ENCODE measurements at places on chromosomes 11 and 22. TPM values are rescaled to one million over a fixed set of nuclear protein-coding genes. Genes with fewer than 3 reads are reported as not detected.

Gene RGL4
- 2.9 TPM for polyA plus RNA-seq

Gene CARD18
- 0.23 TPM for polyA plus RNA-seq

Gene GNAZ
- polyA plus RNA-seq, result 8.6 TPM

Gene GPR83
- not detected for polyA plus RNA-seq

DNA sequence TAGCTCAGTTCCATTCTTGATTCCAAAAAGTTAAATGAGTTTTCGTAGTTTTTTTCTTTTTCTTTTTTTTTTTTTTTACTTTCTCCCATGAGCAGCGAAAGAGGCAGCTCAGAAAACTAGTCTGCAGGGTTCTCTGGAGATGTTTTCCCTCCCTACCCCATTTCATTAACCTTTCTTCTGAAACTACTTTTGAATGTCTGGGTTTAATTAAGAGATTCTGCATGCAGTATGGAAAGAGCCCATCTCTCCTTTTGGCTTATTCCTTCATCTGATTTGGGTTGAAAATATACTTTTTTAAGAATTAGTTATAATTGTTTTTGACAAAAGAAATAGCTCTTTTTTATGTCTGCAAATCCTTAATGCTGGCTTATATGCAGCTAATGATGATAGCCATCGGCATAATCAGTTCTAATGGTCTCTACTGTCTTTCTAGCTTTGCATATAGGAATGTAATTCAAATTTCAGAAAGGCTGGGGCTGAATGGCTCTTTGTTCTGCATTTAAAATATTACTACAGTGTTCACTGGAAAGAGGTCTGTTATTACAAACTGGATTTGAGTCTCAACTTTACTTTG, 265.3 kb downstream of the FAT3 start:
- no peak for DNase-seq

DNA sequence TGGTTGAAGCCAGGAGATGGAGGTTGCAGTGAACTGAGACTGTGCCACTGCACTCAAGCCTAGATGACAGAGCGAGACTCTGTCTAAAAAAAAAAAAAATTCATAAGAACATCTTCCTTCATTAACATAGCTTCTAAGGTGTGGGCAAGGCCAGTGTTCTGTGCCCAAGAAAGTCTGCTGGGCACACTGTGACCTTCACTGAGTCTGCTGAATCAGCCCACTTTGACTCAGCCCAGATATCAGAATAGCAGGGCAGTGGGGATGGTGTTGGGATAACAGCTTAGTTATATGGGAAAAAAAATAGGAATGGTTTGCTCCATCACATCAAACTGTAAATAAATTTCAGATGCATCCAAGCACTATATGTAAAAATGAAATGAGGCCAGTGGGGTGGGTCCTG, 32.4 kb upstream of the XBP1 start:
- DNase-seq, result no peak

- peak; percentile 36 for DNase-seq
Measured at GRCh38 chr22:38314933-38315822, 2.1 kb downstream of the CSNK1E start.

- no peak for DNase-seq
Measured at GRCh38 chr11:64095273-64095817, 59.6 kb downstream of the FLRT1 start.

DNA sequence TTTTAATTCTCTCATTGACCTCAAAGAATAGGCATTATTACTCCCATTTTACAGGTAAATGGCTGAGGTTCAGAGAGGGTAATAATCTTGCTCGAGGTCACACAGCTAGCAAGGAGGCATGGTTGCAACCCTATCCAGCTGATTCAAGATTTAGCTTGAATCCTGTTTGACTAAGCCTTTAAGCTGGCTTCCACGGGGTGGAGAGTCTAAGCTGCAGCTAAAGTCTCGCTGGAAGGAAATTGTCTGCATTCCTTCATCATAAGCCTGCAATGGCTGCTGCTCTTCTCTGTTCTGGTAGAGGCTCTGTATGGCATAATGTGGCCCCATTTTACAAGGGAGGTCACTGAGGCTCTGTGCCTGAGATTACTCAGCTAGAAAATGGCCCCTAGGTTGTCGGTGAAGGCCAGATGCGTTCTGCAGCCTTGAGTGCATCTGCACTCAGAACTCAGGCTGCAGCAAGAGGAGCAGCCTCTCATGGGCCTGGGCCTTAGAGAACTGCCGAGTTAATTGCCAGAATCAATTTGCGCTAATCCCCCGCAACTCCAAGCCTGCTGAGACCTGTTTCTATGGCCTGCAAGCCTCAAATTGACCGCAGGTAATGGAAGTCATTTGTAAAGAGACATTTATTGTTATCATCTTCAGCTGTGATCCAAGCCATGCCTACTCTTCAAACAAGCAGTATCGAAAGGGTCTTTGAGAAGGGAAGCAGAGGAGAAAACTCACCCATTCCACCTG, 44.1 kb upstream of the SEZ6L start:
- peak; percentile 20 for DNase-seq

DNA sequence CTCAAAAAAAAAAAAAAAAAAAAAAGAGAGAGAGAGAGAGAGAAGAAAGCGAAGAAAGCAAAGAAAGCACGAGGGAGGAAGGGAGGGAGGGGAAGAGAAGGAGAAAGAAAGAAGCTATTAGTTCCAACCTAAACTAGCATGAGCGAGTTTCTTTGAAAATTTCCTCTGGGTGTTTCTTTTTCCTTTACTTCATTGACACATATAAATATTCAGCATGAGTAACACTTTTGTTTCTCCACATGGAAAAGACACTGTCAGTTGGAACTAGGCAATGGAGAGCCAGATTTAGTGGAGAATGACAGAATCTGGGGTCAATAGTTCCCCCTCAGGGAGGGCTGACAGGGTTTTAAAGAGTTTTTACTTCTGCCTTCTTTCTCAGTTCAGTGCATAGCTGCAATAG, 257.4 kb downstream of the DDX10 start:
- DNase-seq, result no peak

Data from stomach (tissue), 19 donors.